Activated T-cell treated with anti-CD3 and anti-CD28 coated beads for 48 hours (primary cell): ENCODE measurements at places on chromosomes 2 and 18.
A peak's percentile ranks its signal among the peaks of the same experiment; 100 is the strongest.

GRCh38 chr2:61693744-61694143 lies 155.6 kb upstream of the XPO1 start:
- DNase-seq = no peak

DNA sequence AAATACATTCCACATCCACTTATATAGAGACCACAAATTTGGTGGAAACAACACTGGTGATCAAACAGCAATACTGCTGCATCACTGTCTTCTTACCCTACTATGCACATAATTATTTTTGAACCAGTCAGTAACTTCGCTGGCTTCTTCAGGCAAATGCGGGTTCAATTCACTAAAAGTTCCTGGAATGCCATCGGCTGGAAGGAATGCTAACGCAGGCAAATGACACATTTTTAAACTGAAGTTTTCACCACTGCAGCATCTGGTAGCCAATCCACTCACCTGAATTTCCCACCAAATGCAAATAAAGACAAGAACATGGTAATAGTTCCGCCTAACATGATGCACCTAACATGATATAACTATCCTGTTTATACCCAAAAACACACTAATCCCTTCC lies 10.0 kb upstream of the HDHD2 start:
- no peak for DNase-seq

DNA sequence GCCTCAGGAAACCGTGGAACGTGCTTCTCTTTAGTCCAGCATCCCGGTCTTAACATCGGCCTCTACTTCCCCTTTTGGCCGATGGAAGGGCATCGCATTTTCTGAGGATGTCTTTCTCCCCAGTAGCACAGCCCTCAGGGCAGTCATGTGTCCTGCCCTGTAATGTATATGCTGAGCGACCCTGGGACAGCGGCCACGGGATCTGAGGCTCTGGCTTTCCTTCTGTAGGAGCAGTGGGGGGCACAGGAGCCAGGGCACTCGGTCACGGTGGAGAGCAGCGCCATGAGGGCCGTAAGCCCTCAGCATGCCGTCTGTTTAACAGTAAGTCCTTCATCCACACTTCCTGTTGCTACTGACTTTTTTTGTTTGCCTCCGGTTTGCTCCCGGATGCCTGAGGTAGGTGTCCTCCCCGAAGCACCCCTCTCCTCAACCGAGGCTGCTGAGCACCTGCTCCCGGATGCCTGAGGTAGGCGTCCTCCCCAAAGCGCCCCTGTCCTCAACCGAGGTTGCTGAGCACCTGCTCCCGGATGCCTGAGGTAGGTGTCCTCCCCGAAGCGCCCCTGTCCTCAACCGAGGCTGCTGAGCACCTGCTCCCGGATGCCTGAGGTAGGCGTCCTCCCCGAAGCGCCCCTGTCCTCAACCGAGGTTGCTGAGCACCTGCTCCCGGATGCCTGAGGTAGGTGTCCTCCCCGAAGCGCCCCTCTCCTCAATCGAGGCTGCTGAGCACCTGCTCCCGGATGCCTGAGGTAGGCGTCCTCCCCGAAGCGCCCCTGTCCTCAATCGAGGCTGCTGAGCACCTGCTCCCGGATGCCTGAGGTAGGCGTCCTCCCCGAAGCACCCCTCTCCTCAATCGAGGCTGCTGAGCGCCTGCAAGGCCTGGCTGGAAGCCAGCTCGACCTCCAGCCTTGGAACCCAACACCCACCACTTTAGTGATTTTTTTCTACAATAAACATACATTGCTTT lies 169.3 kb downstream of the HDAC4 start:
- no peak for DNase-seq

GRCh38 chr2:184814421-184814820 lies 216.1 kb downstream of the ZNF804A start:
- DNase-seq = no peak

- DNase-seq = no peak
These were observed 43.3 kb downstream of the CMPK2 start for GRCh38 chr2:6822406-6822805.

DNA sequence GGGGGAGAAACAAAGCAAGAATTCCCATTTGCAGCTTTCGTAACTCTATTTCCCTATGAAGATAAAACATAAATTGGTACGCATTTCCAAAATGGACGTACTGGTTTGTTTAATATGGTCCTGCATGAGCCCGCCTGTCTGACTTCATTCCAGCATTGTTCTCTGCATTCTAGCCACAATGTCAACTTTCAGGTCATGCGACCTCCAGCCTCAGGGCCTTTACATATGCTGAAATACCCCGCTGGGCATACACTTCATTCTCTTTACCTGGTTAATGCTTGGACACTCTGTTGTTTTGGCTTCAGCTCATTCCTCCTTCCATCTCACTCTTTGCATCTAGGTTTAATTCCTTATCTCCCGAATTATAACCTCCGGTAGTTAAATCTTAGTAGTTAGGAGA lies 103.7 kb upstream of the DNMT3A start:
- no peak for DNase-seq

DNA sequence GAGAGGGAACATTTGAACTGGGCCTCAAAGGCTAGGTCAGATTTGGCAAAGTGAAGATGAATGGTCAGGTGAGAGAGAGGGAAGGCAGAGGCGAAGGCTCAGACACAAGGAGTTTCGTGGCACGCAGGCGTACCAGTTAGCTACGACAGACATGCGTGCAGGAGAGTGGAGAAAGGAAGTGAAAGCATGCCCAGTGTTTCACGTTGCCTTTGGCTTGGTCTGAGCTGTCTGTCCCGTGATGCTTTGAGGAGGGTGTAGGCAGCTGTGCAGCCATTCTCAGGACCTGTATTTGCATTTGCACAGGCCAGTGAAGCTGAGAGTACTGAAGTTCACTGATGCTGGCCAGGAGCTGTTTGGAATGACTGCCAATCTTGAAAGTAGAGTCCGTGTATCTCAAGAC lies 69.5 kb downstream of the HNRNPLL start:
- DNase-seq = no peak

DNA sequence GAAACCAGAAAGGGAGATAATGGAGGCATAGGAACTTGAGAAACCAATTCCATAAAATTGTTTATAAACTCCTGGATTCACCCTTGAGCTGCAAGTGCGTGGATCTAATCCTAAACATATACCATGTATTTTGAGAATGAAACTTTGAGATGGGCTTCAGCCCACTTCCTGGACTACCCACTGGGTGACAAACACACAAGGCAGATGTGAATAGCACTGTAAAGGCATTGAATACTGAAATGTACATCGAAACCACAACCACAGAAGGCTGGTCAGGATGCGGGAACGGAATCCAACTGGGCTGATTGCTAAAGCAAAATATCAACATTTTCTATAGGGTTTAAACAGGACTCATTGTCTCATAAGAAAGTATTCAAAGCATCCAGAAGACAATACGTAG lies 228.5 kb upstream of the ZEB2 start:
- DNase-seq = no peak

DNA sequence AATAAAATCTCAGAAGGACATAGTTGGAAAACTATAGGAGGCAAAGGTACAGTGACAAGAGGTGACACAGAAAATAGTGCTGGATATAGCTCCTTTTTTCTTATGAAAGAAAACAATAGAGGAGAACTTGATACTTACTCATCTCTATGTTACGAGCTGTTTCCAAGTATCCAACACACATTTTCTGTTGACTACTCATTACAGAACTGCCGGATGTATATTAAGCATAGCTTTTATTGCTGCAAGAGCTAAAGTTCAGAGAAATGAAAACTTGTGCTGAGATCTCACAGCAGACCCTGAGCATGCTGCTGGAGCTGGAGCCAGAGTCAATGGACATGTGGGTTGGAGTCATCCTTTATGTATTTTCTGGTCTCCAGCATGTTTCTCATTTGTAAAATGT lies 210.0 kb upstream of the NT5C1B start:
- no peak for DNase-seq

- no peak for DNase-seq
These were observed 7.4 kb upstream of the B3GNT7 start for GRCh38 chr2:231387904-231388724.

DNA sequence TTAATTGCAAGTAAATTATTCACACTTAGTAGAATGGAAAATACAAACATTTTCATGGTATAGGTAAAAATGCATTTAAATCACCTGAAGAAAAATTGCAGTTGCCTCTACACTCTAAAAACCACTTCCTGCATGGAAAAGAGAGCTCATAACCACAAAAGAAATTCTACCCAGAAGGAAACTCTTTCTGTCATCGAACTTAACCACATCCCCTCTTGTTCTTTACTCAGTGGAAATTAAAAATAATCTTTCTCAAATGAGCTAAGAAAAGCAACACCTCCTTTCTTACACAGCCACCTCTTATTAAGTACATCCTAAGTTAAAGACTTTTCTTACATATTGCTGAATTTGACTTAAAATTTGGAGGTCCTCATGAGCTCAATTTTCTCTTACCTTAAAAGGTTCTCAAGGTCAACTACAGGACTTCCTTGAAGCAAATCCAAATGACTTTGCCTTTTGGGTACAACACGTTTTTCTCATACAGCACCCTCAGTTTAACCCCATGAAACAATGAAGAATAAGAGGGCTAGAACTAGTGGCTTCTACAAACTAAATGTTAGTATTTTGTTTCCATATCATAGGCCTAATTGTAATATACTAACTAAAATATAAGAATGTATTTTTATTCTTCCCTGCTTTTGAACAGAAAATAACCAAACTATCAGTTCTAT lies 109.1 kb upstream of the CRIM1 start:
- no peak for DNase-seq

- no peak for DNase-seq
These were observed 78.3 kb upstream of the FZD5 start for GRCh38 chr2:207847807-207848544.

- DNase-seq = no peak
These were observed 256.9 kb upstream of the DDX18 start for GRCh38 chr2:117557626-117558025.

DNA sequence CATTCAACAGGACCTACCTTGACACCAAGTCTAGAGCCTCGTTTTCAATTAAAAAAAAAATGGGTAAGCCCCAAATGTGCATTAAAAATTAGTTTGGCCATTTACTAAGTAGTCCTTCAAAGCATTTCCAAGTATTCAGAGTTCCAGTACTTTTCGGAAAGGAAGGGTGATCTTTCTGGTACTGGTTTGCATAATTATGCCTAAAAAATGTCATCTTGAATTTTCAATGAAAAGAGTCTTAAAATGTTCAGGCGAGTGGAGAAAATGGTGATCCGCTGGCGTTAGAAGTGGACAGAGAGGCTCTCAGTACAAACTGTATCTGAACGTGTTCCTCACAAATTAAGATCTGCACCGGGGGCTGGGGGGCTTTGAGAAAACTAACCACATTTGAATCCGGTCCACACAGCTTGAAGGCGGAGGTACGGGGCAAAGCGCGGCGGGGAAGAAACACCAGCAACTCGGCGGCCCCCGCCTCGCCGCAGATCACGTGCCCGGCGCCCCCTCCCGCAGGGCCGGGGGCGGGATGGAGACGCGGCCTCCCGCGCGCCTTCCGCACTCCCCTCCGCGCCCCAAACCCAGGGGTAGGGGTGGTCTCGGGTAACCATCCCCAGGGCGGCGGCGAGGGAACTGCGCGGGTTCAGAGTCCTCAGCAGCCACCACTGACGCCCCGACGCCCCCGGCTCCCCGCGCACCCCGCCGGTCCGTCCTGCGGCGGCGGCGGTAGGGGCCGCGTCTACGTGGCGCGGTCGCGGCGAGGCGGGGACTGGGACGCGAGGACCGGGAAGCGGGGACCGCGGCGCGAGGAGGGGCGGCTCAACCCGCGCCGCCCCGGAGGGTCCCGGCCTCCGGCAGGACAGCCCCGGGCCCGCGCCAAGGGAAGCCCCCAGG lies 564 bp downstream of the LPIN2 start:
- peak; percentile 41 for DNase-seq

DNA sequence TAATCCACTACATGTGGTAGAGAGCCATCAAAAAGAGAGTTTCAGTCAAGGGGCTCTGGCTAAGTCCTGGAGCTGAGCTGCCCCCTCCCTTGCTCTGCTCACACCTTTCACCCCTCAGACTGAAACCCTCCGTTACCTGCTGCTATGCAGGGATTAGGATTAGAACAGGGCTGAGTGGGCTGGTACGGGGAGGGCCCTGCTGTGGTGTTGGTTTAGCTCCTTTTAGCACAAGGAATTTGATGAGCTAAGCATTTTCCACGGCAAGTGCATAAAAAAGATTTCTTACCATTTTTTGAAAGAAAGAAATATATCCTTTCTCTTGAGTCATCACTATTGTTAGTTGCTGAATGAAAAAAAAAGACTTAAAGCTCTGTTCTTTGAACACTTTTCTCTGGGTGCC lies 46.3 kb downstream of the TCF7L1 start:
- no peak for DNase-seq

GRCh38 chr2:19866771-19867170 lies 35.0 kb downstream of the TTC32 start:
- DNase-seq = no peak
